ENCODE measurements at places on chromosomes 1 and 21.

- no peak for DNase-seq
Measured at GRCh38 chr1:162384601-162385279, 3.2 kb downstream of the C1orf226 start.

GRCh38 chr1:193960499-193960898 lies 774.1 kb upstream of the B3GALT2 start:
- no peak for DNase-seq

DNA sequence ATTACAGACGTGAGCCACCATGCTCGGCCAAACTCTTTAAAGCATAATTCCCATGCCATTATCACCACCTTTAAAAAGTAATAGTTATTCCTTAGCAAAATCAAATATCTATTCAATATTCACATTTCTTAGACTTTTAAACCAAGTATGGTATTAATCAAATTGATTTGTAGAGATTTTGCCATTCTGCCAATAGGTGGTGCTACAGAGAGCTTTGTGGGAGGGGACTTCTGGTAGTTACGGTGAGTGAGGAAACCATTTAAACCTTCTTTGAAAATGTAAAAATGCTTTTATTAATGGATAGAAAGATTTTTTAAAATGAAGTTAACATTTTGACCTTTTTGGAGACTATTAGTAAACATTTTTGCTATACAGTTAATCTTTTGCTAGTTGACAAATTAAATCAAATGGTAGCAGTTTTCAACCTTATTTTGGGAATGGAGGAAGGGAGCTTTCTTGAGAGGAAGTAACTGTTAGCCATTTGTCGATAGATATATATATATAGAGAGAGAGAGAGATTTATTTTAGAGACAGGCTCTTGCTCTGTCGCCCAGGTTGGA lies 19.3 kb downstream of the IARS2 start:
- DNase-seq = no peak

DNA sequence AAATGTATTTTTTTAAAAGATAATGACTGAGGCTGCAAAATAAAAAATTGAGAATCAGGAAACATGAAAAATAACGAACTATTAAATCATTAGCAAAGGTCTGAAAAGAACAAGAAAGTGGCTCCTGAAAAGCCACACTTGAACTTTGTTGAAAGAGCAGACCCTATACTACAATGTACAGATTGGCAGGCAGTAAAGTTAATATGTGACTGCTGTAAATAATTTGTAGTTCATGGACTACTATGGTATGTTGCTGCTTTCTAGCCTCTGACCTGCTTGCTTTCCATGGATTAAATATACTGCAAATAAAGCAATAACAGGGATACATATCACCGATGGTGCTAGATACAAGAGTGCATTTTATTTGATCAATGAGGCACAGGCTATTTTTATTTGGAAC lies 18.6 kb downstream of the NR5A2 start:
- DNase-seq = no peak

DNA sequence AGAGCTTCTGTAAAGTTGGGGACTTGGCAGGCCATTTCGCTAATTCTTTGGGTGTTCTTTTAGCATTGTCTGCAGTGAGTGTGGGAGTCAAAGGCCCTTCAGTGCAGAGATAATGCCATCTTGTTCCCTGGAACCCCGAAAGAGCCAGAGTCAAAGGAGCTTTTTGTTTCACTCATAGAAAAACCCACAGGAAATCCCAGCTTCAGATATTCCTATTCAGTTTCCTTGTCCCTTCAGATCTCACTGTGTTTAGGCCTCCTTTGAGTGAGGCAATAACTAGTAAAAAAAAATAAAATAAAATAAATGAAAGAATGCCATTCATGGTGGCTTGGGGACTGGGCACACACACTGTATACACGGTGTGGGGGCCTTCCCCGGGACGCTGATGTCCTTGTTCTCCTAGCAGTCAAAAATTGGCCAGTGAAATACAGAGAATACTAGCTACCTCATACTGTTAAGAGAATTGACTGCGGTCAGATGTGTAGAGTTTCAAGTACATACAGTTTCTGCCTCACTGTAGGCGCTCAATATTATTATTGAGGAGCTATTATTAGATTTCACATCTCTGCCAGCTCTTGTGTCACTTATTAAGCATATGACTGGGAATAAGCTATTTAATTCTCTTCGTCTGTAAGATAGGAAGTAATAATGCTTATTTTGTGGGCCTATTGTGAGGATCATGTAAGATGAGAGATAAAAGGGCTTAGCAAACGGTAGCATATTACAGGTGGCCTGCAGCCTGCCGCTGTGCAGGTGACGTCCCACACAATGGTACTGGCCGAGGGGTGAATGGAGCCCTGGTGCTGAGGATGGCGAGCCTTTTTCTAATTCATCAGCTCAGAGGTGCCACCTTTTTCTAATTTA lies 16.7 kb downstream of the DISC1 start:
- DNase-seq = no peak

GRCh38 chr1:172781513-172782140 lies 122.7 kb downstream of the FASLG start:
- DNase-seq = no peak

GRCh38 chr1:30936541-30937171 lies 28.1 kb upstream of the SDC3 start:
- DNase-seq = no peak

DNA sequence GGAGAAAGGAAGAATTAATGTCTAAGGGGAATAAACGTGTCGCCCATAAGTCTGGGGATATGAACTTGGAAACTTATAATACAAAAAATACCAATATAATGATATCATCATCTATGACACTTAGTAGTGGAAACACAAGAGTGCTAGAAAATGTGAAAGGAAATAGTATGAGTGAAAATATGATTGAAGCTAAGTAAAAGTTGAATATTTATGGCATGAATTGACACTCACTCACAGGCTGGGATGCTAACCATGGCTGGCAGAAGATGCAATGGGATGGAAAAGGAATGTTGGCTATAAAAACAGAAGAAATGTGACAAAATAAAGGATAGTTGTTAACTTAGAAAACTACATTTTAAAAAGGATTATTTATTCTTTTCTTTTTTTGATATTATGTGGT lies 120.1 kb downstream of the XPR1 start:
- no peak for DNase-seq

DNA sequence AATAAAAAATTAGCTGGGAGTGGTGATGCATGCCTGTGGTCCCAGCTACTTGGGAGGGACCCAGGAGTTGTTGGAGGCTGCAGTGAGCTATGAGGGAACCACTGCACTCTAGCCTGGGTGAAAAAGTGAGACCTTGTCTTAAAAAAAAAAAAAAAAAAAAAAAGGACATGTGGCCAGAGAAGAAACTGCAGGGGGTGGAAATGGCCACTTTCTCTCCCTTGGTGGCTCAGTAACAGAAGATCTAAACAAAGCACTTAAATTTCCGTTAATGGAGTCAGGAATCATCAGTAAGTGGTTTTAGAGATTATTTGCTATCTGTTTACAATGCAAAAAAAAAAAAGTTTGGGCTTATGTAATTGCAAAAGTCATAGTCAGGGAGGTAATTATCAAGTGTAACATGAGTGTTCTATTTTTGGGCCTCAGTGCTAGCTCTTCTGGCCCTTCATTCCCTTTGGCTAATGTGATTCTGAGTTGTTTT lies 19.3 kb upstream of the OPRD1 start:
- no peak for DNase-seq

DNA sequence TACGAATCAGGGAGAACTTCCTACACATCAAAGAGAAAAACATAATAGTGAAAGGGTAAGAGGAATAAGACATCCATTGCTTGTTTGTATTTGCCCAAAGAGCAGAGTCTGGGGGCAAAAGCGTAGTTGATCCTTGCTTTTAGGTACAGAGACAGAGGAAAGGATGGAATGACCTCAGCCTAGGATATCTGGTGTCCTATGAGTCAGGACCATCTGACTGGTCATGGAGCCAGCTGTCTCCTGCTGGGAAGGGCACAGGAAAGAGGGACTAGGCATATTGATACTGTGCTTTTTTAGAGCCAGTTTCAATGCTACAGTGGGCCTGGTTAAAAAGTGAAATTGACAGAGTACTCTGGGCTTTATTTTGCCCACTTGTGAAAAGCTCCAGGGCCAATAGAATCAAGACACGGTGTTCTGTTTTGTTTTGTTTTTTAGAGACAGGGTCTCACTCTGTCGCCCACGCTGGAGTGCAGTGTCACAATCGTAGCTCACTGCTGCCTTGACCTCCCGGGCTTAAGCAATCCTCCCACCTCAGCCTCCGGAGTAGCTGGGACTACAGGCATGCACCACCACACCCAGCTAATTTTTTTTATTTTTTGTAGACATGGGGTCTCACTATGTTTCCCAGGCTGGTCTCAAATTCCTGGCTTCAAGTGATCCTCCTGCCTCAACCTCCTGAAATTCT lies 3.2 kb downstream of the PLEKHO1 start:
- DNase-seq = no peak

- no peak for DNase-seq
Measured at GRCh38 chr1:85943945-85944344, 212.6 kb downstream of the COL24A1 start.

DNA sequence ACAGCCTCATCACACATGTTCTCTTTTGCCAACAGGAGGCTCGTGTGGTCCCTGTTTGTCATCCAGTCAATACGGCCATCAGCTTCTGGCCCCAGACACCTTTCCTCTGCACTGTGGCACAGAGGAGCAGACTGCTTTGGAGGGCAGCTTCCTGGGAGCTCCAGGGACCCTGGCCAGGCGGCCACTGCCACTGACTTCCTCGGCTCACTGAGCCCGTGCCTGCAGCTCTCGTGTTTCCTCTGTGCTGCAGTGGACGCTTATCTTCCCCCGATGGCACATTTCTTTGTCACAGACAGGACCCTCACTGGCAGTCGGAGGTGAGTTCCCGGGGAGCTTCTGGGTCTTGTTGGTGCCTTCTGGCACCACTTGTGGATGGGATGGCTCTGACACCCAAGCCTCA lies 67.0 kb upstream of the DIRAS3 start:
- no peak for DNase-seq

GRCh38 chr1:78333502-78333901 lies 157.3 kb upstream of the PTGFR start:
- no peak for DNase-seq

GRCh38 chr21:45373991-45374816 lies 30.8 kb upstream of the COL18A1 start:
- DNase-seq = no peak

DNA sequence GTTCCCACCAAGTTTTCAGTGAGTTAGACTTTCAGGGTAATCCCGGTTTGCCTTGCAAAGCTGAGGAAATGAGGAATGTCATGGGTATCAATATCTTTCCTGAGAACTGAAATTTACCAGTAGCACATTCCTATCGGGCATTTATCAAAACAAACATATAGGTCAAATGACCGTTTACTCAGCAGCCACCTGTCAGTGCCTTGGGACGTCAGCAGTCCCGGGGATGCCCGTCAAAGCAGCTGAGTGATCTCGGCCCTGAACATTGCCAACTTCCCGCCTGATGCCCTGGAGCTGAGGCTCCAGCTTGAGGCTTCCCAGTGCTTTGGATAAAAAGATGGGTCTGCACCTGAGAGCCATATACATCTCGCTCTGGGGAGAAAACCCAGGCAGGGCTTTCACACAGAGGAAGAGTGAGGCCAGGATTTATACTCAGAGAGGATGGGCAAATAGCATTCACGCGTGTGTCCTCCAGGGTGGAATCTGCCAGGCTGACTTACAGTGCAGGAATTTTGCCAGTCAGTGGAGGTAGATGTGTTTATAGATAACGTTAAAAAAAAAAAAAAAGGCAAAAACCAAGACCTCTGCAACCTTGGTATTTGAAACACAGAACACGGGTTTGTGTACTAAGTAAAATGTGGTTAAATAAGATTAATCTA lies 435.7 kb upstream of the VAMP3 start:
- no peak for DNase-seq

- no peak for DNase-seq
Measured at GRCh38 chr1:46008585-46008984, 123.8 kb downstream of the PIK3R3 start.

DNA sequence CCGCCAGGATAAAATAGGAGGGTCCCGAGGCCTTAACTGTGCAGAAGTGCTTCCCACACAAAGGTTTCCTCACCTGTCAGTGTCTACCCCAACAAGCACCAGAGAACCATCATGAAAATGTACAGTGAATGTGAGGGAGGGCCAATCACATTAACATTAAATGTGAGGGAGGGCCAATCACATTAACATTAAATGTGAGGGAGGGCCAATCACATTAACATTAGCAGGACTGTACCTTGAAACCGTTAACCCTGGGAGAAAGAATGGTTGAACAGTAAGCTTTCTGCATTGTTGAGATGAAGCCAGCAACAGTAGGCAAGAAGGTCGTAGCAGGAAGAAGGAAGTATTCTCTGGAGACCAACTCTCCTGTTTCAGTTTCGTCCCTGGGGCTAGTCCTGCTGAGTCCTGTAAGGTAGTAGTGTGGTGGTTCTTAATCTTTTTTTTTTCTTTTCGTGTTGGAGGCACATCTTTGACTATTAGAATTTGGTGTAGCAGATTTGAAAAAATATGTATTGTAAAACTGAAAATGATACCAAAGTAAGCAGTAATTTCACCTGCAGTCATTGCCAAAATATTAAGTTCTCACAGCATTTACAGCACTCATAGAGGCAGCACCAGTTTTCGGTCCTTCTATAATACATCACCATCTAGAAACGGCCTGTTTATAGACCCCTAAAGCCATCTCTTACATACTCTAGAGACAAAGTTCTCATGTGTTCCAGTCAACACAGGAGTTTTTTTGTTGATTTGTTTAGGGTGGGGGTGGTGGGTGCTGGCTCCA lies 98.6 kb upstream of the PPP2R5A start:
- DNase-seq = no peak

DNA sequence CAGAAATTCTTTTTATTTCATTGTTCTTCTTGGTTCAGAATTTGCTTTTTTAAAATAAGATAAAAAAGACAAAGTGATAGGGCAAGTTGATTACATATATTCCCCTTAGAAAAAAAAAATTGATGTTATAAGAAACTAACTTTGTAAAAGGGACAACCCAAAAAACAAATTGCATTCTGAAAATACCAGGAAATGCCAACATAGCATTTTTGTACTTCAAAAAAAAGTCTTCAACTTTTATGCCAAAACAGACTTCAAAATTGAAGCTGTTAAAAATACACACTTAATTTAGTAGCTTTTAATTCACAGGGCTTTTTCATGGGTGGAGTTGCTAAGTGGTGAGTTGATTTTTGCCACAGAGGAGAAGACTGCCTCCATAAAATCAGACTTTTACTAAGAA lies 70.9 kb downstream of the ODF2L start:
- DNase-seq = no peak

- DNase-seq = no peak
Measured at GRCh38 chr1:172447641-172448040, 3.8 kb upstream of the PIGC start.

DNA sequence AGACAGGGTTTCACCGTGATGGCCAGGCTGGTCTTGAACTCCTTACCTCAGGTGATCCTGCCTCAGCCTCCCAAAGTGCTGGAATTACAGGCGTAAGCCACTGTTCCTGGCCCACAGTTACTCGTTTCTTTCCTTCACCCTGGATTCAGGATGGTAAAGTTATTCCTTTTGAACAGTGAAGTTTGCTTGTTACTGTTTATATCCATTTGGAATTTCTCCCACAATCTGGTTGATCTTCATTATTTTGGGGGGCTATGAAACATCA lies 43.0 kb downstream of the WDR4 start:
- no peak for DNase-seq

DNA sequence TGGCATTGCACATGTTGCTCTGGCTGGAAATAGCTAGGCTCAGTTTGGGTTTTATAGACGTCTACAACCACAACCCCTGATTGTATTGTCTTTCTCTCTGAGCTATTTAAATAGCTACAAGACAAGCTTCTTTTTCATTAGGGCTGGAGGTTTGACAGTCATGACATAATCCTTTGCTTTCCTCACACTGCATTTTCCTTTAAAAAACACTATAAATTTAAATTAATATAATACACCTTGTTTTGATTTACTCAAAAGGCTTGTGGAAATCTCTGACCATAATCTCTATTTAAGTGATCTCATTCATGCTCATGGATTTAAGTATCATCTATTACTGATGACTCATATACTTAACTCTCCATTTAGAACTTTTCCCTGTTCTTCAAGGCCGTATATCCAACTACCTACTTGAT lies 50.4 kb upstream of the PTGFR start:
- DNase-seq = no peak
